ENCODE measurements at places on chromosomes 2 and 18.

- no peak for DNase-seq
Observed at GRCh38 chr18:12288403-12288755, 19.7 kb upstream of the TUBB6 start.

- no peak for DNase-seq
Observed at GRCh38 chr2:39696838-39697237, 31.1 kb downstream of the TMEM178A start.

DNA sequence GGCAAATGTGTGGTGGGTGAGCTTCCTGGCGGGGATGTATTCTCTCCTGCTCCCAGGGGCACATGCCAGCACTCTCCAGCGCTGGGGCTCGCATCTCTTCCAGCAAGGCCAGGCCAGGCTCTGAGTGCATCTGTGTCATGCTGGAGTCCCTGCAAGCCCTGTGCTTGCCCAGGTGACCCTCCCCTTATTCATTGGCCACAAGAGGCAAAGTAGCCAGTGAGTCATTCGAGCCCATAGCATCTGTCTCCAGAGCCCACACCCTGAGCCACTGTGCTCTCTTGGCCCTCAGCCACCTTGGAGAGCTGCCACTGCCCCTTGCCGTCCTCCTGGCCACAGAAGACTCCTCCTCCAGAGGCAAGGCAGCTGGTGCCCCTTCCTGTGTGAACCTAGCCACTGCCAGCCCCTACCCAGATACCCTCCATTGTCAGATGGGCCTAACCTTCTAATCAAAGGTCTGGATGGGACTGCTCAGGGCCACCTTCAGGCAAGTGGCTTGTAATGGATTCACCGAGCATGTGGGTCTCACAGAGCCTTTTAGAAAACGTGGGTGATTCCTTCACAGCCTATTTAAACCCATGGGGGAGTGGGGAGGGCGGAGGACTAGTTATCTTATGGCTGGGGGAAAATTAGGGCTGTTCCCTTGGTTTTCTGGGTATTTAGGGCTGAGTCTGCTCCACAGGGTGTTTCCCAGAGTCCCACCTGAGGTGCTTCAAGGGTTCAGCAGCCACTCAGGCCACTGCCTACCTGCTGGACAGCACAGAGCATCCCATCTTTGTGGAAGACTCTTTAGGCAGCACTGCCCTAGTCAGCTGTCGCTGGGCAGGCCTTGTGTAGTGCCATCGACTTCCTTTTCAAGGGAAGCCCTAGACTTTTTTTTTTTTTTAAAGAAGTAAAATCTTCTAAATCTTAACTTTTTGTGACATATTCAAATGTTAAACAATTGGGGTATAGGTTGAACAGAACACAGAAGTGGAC, 137.4 kb downstream of the ACOXL start:
- no peak for DNase-seq

DNA sequence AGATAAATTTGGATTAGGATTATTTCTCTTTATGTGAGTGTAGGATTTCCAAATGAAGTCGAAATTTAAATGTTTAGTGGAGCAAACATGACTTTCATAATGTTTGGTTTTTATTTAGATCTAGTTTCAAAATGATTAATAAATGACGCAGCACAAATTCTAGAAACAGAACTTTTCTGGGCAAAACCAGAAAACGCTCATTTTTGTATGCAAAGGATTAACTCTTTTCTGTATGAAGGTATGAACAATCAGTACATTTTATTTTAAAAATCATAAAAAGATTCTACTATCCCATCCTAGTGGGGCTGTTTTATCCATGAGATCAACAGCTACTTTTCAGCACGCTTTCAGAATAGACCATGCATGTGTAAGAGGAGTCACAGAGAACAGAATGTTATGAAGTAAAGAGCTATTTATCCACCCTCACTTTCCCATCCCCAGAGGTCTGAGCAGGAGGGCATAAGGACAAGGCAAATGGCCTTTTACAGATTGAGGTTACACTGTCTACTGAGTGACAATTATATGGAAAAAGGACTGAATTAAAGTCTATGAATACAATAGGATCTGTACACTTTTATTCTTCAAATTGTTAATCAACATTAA, 270.8 kb downstream of the ZEB2 start:
- no peak for DNase-seq

DNA sequence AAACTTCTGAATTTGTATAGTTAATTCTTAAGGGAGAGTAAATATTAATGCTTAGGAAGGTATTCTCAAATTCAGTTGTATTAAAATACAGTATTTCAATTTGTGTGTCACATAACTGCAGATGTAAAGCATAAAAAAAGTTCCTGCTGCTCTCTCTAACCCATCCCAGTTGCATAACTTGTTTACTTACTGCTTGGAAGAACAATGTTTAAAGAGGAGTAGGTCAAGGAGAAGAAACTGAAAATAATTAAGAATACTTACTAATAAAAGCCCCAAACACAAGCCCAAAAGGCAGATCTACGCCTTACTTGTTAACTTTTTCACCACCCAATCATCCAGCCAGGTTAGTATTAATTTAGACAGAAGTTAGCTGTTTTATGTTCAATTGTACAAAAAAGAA, 81.2 kb downstream of the ORC4 start:
- DNase-seq, result no peak

Measured in activated CD4-positive, alpha-beta T cell treated with anti-CD3 and anti-CD28 coated beads, Interleukin-2, amount 50 U/mL, for 4 hours (primary cell).